ENCODE measurements at places on chromosomes 4 and X.

DNA sequence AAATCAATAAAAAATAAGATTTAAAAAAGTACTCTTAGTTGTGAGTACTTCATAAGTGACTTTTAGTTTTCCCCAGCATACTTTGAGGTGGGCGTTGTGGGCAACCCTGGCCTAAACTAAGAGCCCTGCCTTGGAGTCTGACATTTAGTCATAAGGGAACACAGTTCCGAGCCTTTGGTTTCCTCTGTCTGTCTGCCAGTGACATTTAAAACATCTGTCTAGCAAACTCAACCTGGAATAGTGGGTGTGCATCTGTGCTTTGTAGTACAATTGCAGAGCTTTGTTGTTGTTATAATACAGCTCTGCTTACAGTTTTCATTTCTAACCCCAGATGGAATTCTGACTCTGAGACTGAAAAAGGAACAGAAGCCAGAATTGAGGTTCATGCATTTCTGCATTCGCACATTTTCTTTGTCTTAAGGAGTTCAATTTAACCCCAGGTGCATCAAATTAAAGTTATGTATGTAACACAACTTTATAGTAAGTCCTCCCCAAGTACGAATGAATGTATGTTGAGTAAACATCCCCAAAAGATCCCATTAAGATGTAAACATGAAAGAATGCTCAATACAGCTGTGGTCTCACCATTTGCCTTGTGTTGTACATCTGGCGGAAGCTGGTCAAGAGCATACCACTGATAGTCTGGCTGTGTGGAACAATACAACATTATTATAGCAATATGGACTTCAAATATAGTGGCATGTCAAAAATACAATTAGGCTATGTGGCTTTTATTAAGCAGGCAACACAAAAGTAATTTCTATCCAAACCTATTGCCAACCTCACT, 25.9 kb downstream of the TNIP3 start:
- H3K27me3 ChIP-seq: peaks cover 3% of the 10 kb centered on the region
- H3K4me1 ChIP-seq: no peaks in the 10 kb centered on the region
- DNase-seq: no peak
- H3K36me3 ChIP-seq: no peaks in the 10 kb centered on the region

DNA sequence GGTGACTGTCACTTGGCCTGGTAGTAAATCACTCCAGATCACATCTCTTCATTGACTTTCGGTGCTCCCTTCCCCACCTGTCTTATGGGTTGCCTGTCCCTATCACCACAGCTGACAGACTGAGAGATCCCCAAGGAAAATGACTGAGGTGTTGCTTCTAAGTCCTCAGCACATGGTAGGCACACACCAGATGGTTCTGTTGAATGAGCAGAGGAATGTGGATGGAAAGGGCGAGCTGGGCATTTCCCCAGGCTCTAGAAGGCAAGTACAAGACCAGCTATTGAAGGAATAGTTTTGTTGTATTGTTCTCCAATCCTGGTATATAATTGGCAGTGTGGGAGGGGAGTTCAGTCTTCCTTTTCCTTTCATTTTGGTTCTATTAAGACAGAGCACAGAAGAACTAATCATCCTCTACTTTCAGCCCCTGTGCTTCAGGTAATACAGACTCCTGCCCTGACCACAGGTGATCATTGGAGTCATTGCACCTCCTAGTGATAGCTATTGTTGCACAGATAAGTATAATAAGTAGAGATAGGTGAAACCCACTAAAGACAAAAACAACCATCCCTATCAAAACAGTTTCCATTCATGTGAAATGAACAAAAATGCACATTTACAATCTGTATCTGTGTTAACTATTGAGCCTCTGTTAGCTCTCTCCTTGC, 158.6 kb downstream of the TRAM1L1 start:
- H3K27ac ChIP-seq: no peak overlapping the region
- H3K4me1 ChIP-seq: peaks cover 3% of the 10 kb centered on the region
- H3K4me3 ChIP-seq: peak overlapping the region; percentile 79
- H3K36me3 ChIP-seq: no peaks in the 10 kb centered on the region

- H3K36me3 ChIP-seq: no peaks in the 10 kb centered on the region
- peaks cover 3% of the 10 kb centered on the region for H3K4me1 ChIP-seq
- H3K27me3 ChIP-seq: peaks cover 7% of the 10 kb centered on the region
- peak overlapping the region; percentile 78 for H3K4me3 ChIP-seq
Measured at GRCh38 chr4:185128272-185129119, 14.6 kb upstream of the SLC25A4 start.

DNA sequence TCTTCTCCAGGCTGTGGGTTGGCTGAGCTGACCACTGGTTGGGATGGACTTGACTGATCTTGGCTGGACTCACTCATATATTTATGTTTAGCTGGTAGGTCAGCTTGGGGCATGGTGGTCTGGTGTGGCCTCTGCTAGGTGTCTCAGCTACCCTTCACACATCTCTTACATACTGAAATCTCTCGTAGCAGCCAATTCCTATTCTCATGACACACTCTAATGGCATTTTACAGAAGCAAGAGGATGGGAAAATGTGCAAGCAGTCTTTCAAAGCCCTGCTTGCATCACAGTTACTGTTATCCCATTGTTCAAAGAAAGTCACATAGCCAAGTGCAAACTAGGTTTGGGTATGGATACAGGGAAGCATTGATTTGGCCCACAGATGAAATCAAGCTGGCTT, 55.5 kb upstream of the PCDH18 start:
- H3K36me3 ChIP-seq: no peaks in the 10 kb centered on the region
- H3K27me3 ChIP-seq: no peaks in the 10 kb centered on the region
- H3K4me1 ChIP-seq: no peaks in the 10 kb centered on the region
- H3K4me3 ChIP-seq: no peak overlapping the region
- H3K27ac ChIP-seq: no peak overlapping the region
- DNase-seq: no peak

DNA sequence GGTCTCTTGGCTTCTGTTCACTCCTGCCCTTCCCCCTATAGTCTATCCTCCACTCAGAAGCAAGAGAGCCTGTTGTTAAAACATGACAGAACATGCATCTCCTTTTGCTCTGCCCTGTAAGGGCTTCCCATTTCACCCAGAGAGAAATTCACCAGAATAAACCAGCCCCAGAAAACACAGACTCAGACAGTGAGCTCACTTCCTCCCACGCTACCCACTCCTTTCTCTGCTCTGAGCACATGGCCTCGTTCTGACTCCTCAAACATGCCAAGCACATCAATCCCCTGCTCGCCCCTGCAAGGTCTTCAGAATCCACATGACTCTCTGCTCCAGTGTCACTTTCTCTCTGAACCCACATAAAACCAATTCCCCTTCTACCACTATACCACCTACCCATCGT, 50.4 kb downstream of the MID1 start:
- H3K4me1 ChIP-seq: peaks cover 16% of the 10 kb centered on the region
- no peak overlapping the region for H3K4me3 ChIP-seq
- no peak for DNase-seq

DNA sequence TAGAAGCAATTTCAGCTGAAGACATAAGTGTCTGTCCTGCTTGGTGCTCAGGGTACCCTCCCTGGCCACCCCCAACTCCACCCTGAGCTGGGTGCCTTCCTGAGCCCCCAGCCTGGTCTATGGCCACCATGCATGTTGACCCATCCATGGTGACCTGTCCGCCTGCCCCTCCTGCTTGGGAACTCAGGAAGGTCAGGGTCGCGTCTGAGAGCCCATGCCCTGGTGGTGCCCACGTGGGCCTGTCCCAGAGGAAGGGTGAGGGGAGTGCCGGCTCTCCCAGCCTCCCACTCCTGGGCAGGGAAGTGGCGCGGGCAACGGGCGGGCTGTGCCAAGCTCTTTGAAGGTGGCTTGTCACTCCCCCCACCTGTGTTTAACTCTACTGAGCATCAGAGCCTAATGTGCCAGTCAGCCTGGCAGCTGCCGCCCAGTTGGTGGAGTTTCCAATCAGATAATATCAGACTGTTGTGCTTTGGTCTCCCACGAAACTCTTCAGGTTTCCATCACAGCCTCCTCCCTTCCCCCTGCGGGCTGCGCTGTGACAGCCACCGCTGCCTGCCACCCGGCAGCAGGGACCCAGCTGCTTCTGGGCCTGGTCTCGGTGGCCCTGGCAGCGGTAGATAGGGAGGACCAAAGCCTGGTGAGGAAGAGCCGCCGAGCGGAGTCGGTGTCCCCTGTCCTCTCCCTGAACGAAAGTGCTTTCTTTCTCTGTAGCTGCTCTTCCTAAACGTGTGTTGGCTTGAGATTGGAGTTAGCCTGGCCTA, 4.8 kb downstream of the SH3BP2 start:
- H3K36me3 ChIP-seq: no peaks in the 10 kb centered on the region
- peak; percentile 3 for DNase-seq
- H3K27me3 ChIP-seq: peaks cover 3% of the 10 kb centered on the region
- no peak overlapping the region for H3K27ac ChIP-seq
- peak overlapping the region; percentile 56 for H3K4me3 ChIP-seq
- peaks cover 28% of the 10 kb centered on the region for H3K4me1 ChIP-seq

- no peak for DNase-seq
- peaks cover 6% of the 10 kb centered on the region for H3K36me3 ChIP-seq
- peak overlapping the region; percentile 20 for H3K27ac ChIP-seq
- peak overlapping the region; percentile 92 for H3K4me3 ChIP-seq
- peaks cover 10% of the 10 kb centered on the region for H3K27me3 ChIP-seq
Measured at GRCh38 chr4:70706516-70706915, 15.2 kb upstream of the RUFY3 start.

GRCh38 chr4:172096786-172097185, 283.6 kb downstream of the GALNTL6 start:
- DNase-seq: no peak
- H3K4me1 ChIP-seq: no peaks in the 10 kb centered on the region
- no peaks in the 10 kb centered on the region for H3K36me3 ChIP-seq
- no peak overlapping the region for H3K4me3 ChIP-seq
- H3K27me3 ChIP-seq: peaks cover 1% of the 10 kb centered on the region
- no peak overlapping the region for H3K27ac ChIP-seq

DNA sequence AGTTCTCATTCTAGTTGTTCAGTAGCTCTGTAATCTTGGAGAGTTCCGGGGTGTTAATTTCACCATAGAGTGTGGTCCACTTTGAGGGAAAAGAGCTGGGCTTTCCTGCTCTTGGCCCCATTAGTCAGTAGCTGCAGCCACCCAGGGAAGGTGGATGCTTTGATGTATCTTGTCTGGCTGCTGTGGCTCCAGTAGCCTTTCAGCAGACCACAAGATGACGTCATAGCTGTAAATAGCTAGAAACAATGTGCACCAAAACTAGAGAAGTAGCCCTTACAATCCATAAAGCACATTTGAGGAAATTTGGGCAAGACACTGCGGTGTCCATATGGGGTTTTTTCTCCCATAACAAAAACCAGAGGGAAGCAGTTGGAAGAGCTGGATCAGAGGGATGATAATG, 32.9 kb upstream of the PRPS2 start:
- no peak overlapping the region for H3K27ac ChIP-seq
- H3K36me3 ChIP-seq: no peaks in the 10 kb centered on the region
- DNase-seq: no peak
- H3K4me1 ChIP-seq: no peaks in the 10 kb centered on the region

GRCh38 chr4:106261980-106262379, 54.0 kb downstream of the TBCK start:
- no peak overlapping the region for H3K27ac ChIP-seq
- no peak for DNase-seq
- no peaks in the 10 kb centered on the region for H3K4me1 ChIP-seq
- H3K27me3 ChIP-seq: no peaks in the 10 kb centered on the region

DNA sequence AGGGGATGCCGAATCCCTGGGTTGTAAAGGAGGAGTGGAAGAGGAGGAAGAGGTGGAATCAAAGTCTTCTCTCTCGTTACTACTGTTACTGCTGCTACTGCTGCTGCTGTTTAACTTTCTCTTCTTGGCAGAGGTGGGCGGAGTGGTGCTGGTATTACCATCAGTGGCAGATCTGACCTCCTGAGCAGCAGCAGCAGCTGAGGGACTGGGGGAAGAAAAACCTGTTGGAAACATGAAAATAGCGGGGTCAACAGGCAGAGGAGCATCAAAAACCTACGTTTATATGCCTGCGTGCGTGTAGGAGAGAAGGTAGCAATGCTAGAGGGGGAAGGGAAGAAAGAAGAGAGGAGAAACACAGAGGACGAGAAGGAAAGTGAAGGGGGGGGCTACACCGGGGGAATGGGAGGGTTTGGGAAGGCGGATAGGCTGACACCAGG, 339 bp downstream of the CUL4B start:
- no peaks in the 10 kb centered on the region for H3K36me3 ChIP-seq
- peaks cover 8% of the 10 kb centered on the region for H3K27me3 ChIP-seq
- peak overlapping the region; percentile 94 for H3K27ac ChIP-seq

GRCh38 chr4:38119668-38120385, 159.6 kb downstream of the PTTG2 start:
- DNase-seq: no peak
- H3K4me1 ChIP-seq: peaks cover 17% of the 10 kb centered on the region
- H3K36me3 ChIP-seq: peaks cover 9% of the 10 kb centered on the region
- H3K27me3 ChIP-seq: no peaks in the 10 kb centered on the region
- H3K4me3 ChIP-seq: no peak overlapping the region

GRCh38 chrX:68694435-68695205, 47.2 kb downstream of the STARD8 start:
- H3K27ac ChIP-seq: peak overlapping the region; percentile 74
- no peaks in the 10 kb centered on the region for H3K36me3 ChIP-seq
- DNase-seq: no peak
- H3K4me1 ChIP-seq: peaks cover 28% of the 10 kb centered on the region
- H3K4me3 ChIP-seq: peak overlapping the region; percentile 97

DNA sequence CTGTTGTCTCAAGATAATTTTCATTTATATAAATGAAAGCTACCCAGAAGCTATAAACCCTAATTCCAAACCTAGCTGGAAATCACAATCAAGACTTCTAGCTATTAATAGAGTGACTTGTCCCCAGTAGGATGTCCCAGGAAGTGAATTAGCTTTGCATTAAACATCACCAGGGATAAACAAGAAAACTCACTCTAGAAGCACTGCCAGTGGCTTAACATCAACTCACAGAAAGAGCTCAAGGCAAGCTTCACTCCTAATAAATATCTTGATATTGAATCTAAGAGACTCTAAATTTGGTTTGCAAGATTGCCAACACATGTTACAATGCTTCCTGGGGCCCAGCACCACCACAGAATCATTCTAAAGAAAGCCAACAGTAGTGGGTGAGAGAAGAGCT, 468.7 kb upstream of the FAM241A start:
- no peak overlapping the region for H3K27ac ChIP-seq
- no peaks in the 10 kb centered on the region for H3K27me3 ChIP-seq

- no peaks in the 10 kb centered on the region for H3K4me1 ChIP-seq
- no peaks in the 10 kb centered on the region for H3K36me3 ChIP-seq
- H3K4me3 ChIP-seq: no peak overlapping the region
- DNase-seq: no peak
- no peak overlapping the region for H3K27ac ChIP-seq
- peaks cover 1% of the 10 kb centered on the region for H3K27me3 ChIP-seq
Measured at GRCh38 chr4:65302145-65302544, 368.1 kb downstream of the EPHA5 start.

- H3K27ac ChIP-seq: peak overlapping the region; percentile 27
- peaks cover 24% of the 10 kb centered on the region for H3K4me1 ChIP-seq
- peak; percentile 28 for DNase-seq
- H3K36me3 ChIP-seq: peaks cover 4% of the 10 kb centered on the region
Measured at GRCh38 chr4:182447767-182448280, 204.6 kb downstream of the TENM3 start.

GRCh38 chrX:81291996-81292395, 90.1 kb downstream of the SH3BGRL start:
- peaks cover 3% of the 10 kb centered on the region for H3K27me3 ChIP-seq
- H3K27ac ChIP-seq: no peak overlapping the region
- DNase-seq: no peak

GRCh38 chr4:151721466-151721865, 39.3 kb downstream of the GATB start:
- peaks cover 4% of the 10 kb centered on the region for H3K27me3 ChIP-seq
- no peak for DNase-seq
- H3K36me3 ChIP-seq: peaks cover 6% of the 10 kb centered on the region
- no peak overlapping the region for H3K4me3 ChIP-seq

- peaks cover 23% of the 10 kb centered on the region for H3K27me3 ChIP-seq
- H3K27ac ChIP-seq: no peak overlapping the region
- no peak overlapping the region for H3K4me3 ChIP-seq
Measured at GRCh38 chr4:25028851-25029250, 1.9 kb downstream of the LGI2 start.

Data from endothelial cell (in vitro differentiated cells).